ENCODE measurements at places on chromosomes 2 and 18.
A peak's percentile ranks its signal among the peaks of the same experiment; 100 is the strongest.

DNA sequence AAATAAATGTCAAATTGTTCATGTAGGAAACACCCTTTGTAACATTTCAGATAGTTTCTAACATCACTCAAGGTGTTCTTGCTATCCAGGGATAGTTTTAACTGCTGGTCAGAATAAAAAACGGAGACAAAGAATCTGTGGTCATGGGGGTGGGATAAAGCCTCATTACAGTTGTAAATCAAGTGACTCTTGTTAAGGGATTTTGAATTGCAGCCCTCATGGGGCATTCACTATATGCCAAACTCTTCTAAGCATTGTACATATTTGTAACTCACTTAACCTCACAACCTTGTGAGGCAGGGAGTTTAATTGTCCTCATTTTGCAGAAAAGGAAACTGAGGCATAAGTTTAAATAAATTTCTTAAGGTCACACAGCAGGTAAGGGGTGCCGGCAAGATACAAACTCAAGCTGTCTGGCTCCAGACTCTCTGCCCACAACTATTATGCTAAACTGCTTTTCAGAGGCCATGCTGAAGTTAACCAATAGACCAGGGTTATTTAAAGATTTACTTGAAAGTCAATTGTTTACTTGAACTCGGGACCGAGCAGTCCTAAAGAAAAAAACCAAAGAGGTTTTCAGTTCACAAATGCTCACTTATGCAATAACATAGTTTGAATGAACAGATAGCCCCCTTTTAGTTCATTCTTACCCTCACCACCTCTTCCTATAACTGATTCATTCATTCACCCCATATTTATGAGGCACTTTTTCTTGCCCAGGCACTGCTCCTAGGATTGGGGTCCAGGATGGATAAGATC is 121.6 kb upstream of the FZD5 start:
- DNase-seq, result no peak

DNA sequence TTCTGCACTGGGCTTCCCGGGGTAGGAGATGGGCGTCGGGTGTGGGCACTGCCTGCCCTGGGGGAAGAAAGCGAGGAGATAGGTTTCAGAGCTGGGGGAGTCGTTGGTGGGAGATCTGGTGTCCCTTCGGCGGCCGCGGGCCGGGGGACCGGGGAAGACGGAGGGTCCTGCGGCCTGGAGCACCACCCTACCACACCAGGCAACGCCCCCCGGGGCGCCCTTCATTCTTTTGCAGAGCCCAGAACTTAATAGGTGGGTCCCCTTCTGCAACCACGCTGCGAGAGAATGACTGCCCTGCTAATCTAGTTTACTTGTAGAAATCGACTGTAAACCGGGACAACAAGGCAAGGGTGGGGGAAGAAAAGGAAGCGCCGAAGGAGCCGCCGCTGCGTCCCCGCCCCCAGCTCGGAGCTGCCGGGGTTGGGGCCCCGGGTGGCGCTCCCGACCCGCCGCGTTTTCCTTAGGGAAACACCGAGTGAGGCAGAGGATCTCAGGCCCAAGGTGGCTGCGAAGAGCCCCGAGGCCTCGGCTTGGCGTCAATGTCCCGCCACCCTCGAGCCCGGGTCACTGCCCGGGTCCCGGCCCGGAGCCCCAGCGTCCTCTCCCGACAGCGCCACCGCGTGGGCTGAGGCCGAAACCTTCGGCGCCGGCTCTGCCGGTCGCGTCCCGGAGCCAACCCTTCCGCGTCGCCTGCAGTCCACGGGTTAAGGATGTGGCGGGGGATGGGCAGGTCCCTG is 5.4 kb upstream of the SATB2 start:
- DNase-seq, result peak; percentile 57

- DNase-seq, result no peak
Measured at GRCh38 chr2:10499911-10500521, 51.9 kb upstream of the ODC1 start.

DNA sequence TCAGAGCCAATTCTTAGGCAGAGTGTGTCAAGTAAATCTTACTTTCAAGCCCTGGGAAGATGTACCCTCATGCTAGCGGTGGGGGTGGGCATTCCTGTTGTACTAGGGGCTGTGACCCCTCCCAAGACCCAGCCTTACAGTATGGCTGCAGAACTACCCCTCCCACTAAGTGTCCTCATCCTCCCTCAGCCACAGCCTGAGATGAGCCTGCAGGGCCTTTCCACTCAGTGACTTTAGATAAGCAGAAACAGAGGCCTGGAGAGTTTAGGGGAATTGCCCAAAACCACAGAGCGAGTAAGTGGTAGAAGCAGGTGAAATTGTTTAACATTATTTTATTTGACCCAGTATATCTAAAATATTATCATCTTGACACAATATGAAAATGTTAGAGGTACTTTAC is 36.6 kb downstream of the TTC32 start:
- DNase-seq, result no peak

GRCh38 chr2:66579186-66580126 is 144.5 kb downstream of the MEIS1 start:
- no peak for DNase-seq

DNA sequence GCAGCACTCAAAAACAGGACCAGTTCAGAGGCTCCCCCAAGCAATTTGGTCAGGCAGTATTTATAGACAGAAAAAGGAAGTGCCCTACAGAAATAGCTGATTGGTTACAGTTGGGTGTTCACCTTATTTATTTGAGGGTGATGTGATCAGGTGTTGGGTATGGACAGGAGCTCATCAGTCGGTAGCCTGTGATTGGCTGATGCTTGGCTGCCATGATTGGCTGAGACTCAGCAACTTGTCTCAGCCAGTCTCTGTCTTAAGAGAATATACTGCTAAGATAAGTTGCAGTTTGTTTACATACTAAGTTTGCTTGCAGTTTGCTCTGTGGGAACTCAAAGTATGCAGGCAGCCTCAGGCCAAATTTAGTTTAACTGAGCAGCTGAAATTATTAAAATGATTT is 9.4 kb downstream of the ABCG8 start:
- no peak for DNase-seq

GRCh38 chr2:235577404-235578330 is 83.8 kb downstream of the AGAP1 start:
- DNase-seq, result peak; percentile 40

- DNase-seq, result no peak
Measured at GRCh38 chr2:190350371-190350770, 7.0 kb downstream of the INPP1 start.

GRCh38 chr2:99811544-99811943 is 321.7 kb upstream of the REV1 start:
- DNase-seq, result no peak

GRCh38 chr2:21131861-21132260 is 8.1 kb downstream of the TDRD15 start:
- DNase-seq, result no peak

DNA sequence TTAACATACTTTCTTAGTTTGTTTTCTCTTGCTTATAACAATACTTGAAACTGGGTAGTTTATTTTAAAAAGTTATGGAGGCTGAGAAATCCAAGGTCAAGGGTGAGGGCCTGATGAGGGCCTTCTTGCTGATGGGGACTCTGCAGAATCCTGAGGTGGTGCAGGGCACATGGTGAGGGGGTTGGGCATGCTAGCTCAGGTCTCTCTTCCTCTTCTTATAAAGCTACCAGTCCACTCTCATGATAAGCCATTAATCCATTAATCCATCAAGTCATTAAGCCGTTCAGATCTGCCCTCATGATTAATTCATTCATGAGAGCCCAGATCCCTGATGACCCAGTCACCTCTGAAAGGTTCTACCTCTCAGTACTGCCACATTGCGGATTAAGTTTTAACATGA is 21.4 kb downstream of the ALMS1 start:
- no peak for DNase-seq

DNA sequence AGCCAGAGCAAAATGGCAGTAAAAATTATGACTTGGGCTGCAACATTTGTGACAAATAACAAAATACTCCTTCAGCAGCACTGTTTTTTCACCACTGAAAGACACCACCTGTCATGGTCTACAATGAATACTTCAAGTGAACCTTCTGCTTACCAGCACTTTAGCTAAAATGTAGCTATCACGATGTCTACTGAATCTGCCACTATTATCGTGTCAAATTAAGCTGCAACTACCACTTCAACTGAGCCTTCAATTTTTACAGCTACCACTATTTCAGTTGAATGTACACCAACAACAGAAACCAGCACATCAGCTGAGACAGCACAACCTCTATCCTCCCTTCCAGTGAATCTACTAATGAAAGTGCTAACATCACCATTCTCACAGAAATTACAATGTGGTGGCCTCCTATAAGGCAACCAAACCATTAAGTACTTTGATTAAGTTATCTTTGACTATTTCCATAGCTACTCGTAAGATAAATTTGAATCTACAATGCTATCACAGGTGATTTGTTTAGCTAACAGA is 10.8 kb upstream of the DYNAP start:
- DNase-seq, result no peak

Measured in NCI-H1092 (cell line).